ENCODE measurements at places on chromosomes 7 and 10. TPM values are rescaled to one million over a fixed set of nuclear protein-coding genes. Genes with fewer than 3 reads are reported as not detected.

The KIAA1549 gene
- polyA plus RNA-seq, result 14.1 TPM

The KAZALD1 gene
- polyA plus RNA-seq, result 23.5 TPM

The TDRD1 gene
- 0.13 TPM for polyA plus RNA-seq

The TMEM176A gene
- 21.5 TPM for polyA plus RNA-seq

The MTG1 gene
- polyA plus RNA-seq, result 47.4 TPM

The TMEM184A gene
- polyA plus RNA-seq, result 0.92 TPM

The WEE2 gene
- polyA plus RNA-seq, result 0.22 TPM

The FEZF1 gene
- 0.12 TPM for polyA plus RNA-seq

The LBX1 gene
- polyA plus RNA-seq, result 12.4 TPM

The PRKG1 gene
- polyA plus RNA-seq, result 35.5 TPM

GRCh38 chr10:4291990-4292389 lies 507.0 kb upstream of the KLF6 start:
- DNase-seq, result peak; percentile 82

GRCh38 chr7:93205046-93205445 lies 21.2 kb downstream of the HEPACAM2 start:
- no peak for DNase-seq

DNA sequence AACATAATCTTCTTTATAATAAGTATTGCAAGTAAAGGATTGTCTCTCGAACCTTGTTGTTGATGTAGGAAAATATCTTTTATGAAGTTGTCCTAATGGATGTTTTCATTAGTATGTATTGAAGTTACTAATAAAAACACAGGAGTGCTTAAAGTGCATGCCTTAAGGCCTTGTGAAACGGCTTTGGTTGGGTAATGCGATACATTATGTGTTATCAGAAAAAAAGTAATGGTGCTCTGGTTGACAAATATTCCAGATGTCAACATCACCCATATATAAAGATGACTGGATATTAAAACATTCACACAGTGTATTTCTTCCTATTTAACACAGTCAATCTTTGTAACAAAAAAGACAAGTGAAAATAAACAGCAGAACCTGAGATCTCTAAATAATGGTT lies 310.7 kb downstream of the PRKG1 start:
- no peak for DNase-seq

DNA sequence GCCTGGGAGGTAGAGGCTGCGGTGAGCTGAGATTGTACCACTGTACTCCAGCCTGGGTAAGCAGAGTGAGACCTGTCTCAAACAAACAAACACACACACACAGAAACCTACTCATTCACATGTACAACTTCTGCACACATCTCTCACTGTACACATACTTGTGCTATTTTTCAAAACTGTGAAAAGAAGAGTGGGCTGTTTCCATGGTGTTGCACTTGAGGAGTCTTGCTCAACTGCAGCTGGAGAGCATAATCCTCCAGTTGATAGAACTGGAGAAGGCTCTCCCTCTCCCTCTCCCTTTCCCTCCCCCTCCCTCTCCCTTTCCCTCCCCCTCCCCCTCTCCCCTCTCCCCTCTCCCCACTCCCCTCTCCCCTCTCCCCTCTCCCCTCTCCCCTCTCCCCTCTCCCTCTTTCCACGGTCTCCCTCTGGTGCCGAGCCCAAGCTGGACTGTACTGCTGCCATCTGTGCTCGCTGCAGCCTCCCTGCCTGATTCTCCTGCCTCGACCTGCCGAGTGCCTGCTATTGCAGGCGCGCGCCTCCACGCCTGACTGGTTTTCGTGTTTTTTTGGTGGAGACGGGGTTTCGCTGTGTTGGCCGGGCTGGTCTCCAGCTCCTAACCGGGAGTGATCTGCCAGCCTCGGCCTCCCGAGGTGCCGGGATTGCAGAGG lies 43.7 kb upstream of the DLD start:
- no peak for DNase-seq

DNA sequence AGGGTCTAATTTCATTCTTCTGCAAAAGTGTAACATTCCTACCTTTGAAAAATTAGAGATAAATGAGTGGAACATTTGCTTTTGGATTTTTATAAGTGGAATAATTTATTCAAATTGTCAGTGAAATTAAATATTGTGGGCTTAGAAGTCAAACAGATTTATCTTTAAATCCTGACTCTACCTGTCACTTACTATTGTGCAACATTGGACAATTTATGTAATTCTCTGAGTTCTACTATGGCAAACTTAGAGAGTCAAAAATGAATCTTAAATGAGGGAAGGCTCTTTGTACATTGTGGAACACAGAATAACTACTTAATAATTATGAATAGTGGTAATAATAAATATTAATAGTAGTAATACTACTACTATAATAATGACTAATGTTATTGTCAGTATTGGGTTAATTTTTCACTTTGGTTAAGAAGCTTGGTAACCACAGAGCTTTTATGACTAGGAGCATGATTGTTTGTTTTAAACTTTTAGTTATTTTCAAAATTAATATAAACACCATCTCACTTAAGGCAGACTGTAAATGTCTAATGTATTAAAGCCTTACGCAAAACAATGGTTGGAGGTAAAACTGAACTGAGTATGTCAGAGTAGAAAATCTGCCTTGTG lies 70.0 kb downstream of the PRKG1 start:
- DNase-seq, result no peak

GRCh38 chr7:120091807-120092206 lies 181.2 kb upstream of the KCND2 start:
- no peak for DNase-seq

DNA sequence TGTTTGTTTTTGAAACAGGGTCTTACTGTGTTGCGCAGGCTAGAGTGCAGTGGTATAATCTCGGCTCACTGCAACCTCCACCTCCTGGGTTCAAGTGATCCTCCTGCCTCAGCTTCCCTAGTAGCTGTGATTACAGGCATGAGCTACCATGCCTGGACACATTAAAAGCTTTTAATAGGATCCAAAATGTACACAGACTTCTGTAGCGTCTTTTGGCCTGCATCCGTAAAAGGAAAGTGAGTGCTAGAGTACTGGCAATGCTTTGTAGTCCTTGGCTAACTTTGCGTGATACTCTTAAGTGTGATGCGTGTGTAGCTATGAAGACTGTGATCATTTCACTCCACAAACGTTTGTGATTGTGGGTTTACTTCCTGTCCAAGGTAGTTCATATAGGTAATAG lies 13.3 kb downstream of the ZRANB1 start:
- DNase-seq, result peak; percentile 16

DNA sequence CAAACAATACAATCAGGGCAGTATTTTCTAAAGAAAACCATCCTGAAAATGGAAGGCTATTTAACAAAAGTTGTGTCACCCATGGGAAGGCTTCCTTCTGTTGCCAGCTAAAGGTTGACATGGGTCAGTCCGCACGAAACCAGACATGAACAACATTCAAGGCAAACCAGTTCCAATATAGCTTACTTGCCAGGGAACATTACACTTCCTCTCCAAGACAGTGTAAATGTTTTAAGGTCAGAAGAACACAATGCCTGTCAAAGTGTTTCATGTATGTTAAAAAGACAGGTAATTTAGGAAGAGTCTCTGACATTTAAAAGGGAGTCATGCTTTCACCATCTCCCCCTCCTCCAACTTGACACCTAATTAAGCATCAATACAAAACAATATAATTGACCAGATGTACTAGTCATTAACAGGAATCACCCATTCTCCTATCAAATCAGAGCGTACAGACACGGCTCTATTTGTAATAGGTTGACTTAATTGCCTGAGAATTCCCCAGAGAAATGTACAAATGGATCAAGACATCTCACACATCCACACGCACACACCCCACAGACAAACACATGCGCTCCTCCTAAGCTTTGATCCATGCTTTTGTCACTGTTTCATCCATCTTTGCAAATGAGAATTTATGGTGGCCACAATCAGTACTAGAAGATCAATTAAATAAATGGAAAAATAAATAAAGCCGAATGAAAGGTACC lies 69.5 kb downstream of the CACNA2D1 start:
- DNase-seq, result no peak

DNA sequence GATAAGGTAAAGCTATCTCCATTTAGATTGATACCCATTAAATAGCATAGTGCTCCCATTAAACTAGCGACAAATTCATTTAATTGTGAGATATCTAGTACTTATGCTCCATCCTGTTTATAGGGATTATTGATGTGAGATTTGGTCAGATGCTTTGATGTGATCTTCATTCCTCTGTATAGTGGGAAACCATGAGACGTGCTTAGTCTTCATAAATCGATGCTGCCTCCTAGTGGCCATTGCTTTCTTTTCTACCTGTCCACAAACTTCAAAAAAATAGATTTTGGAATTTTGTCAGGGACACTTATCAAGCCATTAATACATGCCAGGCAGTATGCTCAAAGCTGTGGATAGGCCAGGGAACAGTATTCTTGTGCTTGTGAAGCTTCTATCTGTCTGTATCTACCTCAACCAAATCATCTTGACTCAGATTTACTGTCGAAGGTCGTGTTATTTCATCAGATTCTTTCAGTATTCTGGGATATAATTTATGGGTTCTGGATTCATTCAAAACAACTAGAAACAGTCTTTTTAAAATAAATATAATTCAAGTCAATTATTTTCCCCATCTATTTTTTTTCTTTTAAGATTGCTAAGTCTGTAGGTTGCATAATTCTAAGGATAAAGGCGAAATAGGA lies 12.0 kb downstream of the LSM8 start:
- DNase-seq, result peak; percentile 28

- DNase-seq, result peak; percentile 15
Observed at GRCh38 chr10:14396411-14397048, 65.8 kb upstream of the FRMD4A start.

DNA sequence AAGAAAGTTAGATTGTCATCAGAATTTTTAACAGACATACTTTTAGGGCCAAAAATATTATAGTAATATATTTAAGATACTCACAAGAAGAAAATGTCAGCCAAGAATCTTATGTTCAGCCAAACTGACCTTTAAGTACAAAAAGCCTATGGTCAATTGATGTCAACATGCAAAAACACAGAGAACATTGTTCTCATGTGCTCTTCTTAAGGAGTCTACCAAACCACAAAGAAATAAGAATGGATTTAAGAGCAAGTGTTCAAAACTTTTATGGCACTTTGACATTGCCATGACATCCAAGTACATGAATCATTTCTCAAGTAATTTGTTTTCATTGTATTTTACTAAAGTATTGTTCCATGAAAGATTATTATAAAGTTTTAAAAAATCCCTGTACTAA lies 180.4 kb downstream of the TMEM26 start:
- no peak for DNase-seq

DNA sequence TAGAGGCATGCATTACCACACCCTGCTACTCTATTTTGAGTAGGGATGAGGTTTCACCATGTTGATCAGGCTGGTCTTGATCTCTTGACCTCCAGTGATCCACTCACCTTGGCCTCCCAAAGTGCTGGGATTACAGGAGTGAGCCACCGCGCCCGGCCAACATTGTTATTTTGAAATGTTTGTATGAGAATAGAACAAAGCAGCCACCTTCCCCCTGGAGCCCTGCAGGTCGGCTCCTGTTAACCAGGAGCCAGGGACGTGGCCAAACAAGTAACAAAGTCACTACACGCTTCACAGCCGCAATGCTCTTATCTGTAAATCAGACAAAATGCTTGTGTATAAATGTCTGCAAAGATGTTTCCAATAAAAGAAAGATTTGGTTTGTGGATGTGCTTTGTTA lies 295.4 kb downstream of the CNTNAP2 start:
- no peak for DNase-seq

DNA sequence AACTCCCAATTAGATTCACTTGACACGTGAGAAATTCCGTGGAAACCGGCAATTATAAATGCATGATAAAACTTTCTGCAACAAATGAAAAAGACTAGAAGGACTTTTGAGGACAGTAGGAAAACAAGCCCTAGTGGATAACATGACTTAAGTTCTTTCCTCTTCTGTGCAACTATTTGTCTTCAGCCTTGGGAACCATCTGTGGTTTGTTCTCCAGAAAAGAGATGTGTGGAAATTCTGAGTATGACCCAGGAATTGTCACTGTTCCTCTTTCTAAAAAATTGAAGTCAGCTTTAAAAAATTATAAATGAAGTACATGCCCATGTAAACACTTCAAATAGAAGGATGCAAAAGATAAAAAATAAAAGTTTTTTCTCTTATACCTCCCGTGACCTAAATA lies 128.6 kb upstream of the SVIL start:
- no peak for DNase-seq

DNA sequence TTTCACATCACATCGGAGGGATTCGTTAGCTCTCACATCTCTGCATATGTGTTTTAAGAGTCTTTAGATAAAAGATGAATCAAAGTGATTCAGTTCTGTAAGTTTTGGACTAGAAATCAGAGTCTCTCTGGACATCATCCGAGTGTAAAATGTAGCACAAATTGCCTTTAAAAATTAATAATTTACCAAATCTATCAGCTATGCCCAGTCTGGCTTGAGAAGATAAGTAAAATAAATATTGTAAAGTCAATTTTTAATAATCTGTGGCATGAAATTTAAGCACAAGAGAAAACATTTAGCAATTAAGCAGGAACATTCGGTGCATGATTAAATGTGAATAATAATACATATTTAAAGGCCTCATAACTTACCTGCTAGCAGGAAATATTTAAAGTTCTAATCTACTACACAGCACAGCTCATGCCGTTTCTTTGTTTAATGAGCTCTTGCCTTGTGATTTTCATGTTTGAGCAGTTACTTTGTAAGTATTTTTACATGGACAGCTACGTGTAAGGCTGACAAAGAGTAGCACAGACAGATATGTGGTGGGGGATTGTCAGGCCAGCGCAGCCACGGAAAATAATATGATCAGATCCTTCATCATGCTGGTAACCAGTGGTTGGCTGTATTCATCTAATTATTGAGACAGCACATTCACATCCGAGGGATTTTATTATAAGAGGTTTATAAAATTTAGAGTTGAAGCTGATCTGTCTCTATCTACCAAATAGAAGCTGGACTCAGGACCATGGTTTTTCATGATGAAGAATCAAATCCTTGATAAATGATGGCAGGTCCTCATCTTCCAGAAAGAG lies 317.3 kb downstream of the ADARB2 start:
- DNase-seq, result no peak

DNA sequence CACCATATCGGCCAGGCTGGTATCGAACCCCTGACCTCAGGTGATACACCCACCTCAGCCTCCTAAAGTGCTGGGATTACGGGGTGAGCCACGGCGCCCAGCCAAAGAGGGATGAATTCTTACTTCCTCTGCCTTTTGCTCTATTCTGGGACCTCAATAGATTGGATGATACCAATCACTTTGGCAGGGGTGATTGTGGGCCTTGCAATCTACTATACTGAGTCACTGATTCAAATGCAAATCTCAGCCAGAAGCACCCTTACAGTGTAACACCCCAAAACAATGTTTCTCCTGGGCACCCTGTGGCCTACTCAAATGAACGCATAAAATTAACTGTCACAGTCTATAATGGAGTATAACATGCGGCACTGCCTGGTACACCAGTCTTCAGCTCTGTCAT lies 596.7 kb upstream of the LRRTM3 start:
- no peak for DNase-seq

DNA sequence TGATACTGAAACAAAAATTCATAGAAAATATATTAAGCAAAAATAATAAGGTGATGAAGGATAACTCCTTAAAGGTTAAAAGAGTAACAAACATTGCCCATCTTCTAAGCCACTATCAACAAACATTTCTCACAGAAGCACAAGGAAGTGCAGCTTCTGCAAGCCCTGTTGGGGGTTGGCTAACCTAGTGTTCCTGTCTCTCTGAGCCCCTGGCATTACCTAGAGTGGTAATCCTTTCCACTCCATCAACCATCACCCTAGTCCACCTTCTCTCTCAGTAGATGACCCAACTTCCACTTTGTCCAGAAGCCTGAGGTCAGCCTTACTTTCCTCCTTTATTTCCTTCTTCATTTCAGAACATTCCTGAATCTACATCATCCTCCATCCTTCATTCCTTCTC lies 59.7 kb downstream of the HIPK2 start:
- no peak for DNase-seq

- DNase-seq, result no peak
Observed at GRCh38 chr7:51261950-51262795, 54.4 kb downstream of the COBL start.

Data from hindlimb muscle (tissue), 1 donor.